AG10803 (cell line): ENCODE measurements at places on chromosomes 5 and 9.

DNA sequence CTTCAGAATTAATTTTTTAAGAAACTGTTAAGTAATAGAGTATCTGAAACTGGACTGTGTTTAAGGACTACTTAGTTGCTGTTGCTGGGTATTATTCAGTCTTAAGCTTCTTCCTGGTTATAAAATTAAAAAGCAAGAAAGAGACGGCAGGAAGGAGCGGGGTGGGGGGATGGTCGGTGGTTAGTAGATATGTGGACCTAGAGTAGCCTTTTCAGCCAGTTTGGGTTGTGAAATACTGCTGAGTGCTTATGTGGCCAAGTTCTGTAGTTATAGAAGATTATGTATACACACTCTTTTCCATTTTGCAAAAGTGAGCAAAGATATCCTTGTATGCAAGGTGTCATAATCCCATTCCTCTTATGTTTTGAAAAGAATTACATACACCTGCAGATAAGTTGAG is 28.5 kb downstream of the TRIO start:
- peak; percentile 73 for DNase-seq

DNA sequence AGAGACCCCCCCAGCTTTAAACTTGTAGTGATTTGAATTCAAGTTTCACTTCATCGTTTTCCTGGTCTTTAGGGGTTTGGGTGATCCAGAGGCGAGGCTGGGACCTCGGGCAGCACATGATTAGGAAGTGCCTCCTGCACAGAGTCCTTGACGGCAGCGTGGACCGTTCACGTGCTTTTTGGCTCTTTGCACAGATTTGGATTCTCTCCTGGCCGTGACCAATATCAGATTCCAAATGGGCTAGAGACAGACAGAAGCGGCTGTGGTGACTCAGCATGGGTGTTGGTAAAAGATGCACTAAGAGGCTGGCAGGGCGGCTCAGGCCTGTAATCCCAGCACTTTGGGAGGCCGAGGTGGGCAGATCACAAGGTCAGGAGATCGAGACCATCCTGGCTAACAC is 117.2 kb upstream of the CACNA1B start:
- DNase-seq: peak; percentile 50

- DNase-seq: no peak
Measured at GRCh38 chr9:27157097-27157496, 48.1 kb downstream of the TEK start.

- DNase-seq: peak; percentile 34
Measured at GRCh38 chr5:137752905-137753690, 1.1 kb downstream of the HNRNPA0 start.

GRCh38 chr5:170439944-170440269 is 50.7 kb upstream of the KCNMB1 start:
- DNase-seq: no peak

DNA sequence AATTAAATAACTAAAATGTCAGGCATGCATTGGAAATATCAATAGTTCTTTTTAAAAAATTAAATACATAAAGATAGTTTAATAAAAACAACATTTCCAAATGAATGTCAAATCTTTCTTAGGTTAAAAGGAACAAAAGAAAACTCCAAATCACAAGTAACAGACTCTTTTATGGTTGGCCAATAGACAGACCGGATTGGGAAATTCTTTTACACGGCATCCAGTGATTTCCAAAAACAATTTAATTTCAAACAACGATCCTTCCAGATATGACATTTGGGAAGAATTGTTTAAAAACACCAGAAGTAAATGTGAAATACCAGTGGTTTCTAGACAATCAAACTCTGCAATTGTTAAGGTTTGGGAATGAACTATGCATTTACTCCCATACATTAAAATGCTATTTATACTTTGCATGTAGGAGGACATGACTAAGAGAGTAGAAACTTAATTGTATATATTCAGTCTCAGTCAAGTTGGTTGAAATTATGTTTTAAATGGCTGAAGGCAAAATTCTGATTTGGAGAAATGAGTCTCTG is 32.8 kb downstream of the ZNF474 start:
- DNase-seq: peak; percentile 62

GRCh38 chr5:126488443-126489065 is 65.3 kb downstream of the GRAMD2B start:
- DNase-seq: no peak

- no peak for DNase-seq
Measured at GRCh38 chr5:145983446-145983845, 47.1 kb downstream of the SH3RF2 start.

- no peak for DNase-seq
Measured at GRCh38 chr5:135329066-135329912, 69.7 kb downstream of the MACROH2A1 start.

DNA sequence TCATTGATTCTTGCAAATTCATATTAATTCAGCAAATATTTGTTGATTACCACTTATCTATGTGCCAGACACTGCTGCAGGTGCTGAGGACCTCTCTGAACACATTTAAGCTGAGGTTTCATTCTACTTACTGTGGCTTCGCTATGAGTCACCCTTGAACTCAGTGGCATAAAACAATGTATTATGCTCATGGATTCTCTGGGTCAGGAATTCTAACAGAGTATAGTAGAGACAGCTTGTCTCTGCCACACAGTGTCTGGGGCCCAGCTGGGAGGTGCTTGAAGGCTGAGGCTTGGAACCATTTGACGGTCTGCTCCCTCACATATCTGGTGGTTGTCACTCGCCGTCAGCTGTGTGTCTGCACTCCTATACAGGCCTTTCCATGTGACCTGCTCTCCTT is 124.3 kb upstream of the NR3C1 start:
- no peak for DNase-seq

DNA sequence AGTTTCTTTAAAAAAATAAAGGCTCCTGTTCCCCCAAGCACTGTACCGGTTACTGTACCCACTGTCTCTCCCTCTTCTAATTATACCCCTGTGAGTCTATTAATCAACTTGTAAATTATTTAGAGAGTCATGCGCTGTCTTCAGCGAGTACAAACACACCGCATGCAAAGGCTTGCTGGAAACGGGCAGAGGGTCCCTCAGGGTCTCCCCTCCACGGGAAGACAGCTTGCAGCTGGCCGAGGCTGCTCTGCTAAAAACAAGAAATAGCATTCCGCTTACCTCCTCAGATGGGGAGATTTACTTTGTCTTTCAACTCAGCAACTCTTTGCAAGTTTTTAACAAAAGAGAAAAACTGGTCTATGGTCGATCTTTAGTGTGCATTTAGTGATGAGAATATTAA is 71.8 kb downstream of the AK8 start:
- DNase-seq: no peak

GRCh38 chr5:85278193-85278592 is 893.5 kb upstream of the EDIL3 start:
- no peak for DNase-seq

DNA sequence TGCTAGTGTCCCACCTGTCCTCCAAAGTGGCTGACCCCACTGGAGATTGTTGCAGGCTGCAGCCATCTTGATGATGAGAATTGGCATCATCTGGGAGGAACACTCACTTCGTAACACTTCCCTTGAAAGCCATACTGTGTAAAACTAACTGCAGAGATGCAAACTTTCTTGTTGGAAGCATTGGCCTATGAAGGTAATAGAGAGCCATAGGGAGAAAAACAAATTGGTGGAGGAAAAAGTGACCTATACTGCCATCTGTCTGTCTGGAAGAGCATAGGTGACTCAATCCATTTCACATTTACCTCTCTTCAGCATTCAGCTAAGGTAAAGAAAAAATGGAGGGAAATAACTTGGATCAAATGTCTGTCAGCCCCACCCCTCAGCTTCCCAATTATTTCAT is 473.4 kb downstream of the NTRK2 start:
- peak; percentile 4 for DNase-seq

DNA sequence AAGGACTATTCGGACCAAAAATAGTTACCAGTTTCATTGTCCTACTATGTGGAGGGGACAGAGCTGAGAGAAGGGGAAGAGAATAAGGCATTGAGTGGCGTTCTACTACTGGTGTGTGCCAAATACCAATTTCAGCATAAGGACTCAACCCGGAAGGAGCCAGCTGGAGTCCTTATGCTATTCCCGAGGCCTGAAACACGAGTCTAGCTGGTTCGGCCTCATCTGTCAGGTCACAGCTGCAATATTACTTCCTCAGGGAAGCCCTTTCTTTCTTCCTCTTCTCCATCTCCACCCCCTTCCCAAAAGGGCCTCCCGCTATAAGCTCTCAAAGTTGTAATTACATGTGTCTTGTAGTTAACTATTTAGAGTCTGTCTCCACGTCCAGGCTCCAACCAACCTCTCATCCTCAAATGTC is 20.5 kb upstream of the FER start:
- peak; percentile 54 for DNase-seq

- DNase-seq: no peak
Measured at GRCh38 chr5:157890836-157891597, 32.1 kb upstream of the CLINT1 start.

- DNase-seq: no peak
Measured at GRCh38 chr9:129498451-129499384, 122.2 kb downstream of the C9orf50 start.

GRCh38 chr9:134360180-134360759 is 34.0 kb downstream of the RXRA start:
- no peak for DNase-seq
